ENCODE measurements at places on chromosomes 5 and 9.

DNA sequence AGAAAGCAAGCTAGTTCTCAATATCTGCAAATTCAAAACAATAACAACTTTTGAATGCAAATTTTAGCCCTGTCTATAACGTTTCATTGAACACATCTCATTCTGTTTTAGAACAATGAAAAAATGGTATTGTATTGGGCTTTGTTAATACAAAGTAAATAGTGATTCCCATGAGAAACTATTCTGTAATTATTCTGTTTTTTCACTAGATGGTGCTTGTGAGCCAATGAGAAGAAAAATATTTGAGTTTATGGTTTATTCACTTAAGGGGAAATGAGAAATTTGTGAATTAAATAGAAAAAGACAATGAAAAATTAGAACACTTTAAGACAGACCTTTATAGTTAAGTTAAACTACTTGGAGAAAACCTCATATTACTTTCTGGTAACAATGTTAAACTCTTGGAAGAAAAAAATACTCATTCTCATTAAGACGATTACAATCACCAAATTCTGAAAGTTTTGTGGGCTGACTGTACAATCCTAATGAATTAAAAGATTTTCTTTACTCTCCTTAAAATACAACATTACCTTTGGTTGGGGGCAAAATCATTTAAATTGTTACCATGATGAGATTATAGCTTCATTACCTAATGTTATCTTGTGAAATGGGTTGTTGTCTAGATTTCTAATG, 127.0 kb downstream of the NNT start:
- H3K4me1 ChIP-seq = no peaks in the 10 kb centered on the region
- H3K27ac ChIP-seq = no peak overlapping the region
- H3K36me3 ChIP-seq = no peaks in the 10 kb centered on the region
- H3K27me3 ChIP-seq = no peaks in the 10 kb centered on the region
- DNase-seq = no peak

- H3K36me3 ChIP-seq = no peaks in the 10 kb centered on the region
- H3K4me1 ChIP-seq = no peaks in the 10 kb centered on the region
Measured at GRCh38 chr5:1168796-1169195, 32.6 kb upstream of the SLC6A19 start.

DNA sequence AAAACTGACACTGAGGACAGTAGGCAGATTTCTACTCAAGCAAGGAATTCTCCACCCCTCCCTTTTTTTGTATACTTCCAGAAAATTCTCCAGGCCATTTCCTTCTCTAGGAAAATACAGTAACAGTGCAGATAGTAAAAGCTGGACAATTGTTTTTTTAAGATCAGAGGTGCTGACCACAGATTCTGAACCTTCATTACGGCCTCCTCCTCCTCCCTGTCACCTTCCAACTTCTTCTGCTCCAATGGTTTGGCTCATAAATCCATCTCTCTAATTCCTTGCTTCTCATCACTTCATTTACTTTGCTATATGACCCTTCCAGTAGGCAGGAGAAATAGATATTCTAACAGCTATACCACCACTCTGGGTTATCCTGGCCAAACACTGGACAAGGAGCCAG, 220.6 kb downstream of the FBN2 start:
- no peaks in the 10 kb centered on the region for H3K27me3 ChIP-seq
- no peaks in the 10 kb centered on the region for H3K36me3 ChIP-seq
- H3K4me3 ChIP-seq = no peak overlapping the region
- no peak for DNase-seq

- H3K27me3 ChIP-seq = no peaks in the 10 kb centered on the region
- H3K4me1 ChIP-seq = no peaks in the 10 kb centered on the region
- no peak overlapping the region for H3K27ac ChIP-seq
- no peaks in the 10 kb centered on the region for H3K36me3 ChIP-seq
Measured at GRCh38 chr5:14025569-14026286, 81.2 kb upstream of the DNAH5 start.
